Mesothelial cell of epicardium (in vitro differentiated cells): ENCODE measurements at places on chromosomes 1 and 21. TPM values are rescaled to one million over a fixed set of nuclear protein-coding genes. Genes with fewer than 3 reads are reported as not detected.

GRCh38 chr1:14835725-14836124 is 237.2 kb downstream of the KAZN start:
- H3K36me3 ChIP-seq: peaks cover 4% of the 10 kb centered on the region
- no peak for DNase-seq
- no peak overlapping the region for H3K4me3 ChIP-seq
- no peaks in the 10 kb centered on the region for H3K27me3 ChIP-seq

- no peaks in the 10 kb centered on the region for H3K36me3 ChIP-seq
- H3K4me1 ChIP-seq: peaks cover 17% of the 10 kb centered on the region
- H3K27me3 ChIP-seq: peaks cover 13% of the 10 kb centered on the region
These were observed 9.9 kb upstream of the RD3 start for GRCh38 chr1:211501711-211502400.

GRCh38 chr1:15388201-15388880 is 21.3 kb upstream of the EFHD2 start:
- peaks cover 64% of the 10 kb centered on the region for H3K27me3 ChIP-seq
- no peak overlapping the region for H3K4me3 ChIP-seq
- H3K36me3 ChIP-seq: no peaks in the 10 kb centered on the region
- no peak overlapping the region for H3K27ac ChIP-seq
- DNase-seq: no peak

Gene KCND3
- 0.31 to 0.47 TPM (median 0.42 TPM) in 3 replicates for total RNA-seq
